Large intestine (tissue), 12 donors: ENCODE measurements at places on chromosomes 4 and X. TPM values are rescaled to one million over a fixed set of nuclear protein-coding genes. Genes with fewer than 3 reads are reported as not detected.
A peak's percentile ranks its signal among the peaks of the same experiment; 100 is the strongest.

DNA sequence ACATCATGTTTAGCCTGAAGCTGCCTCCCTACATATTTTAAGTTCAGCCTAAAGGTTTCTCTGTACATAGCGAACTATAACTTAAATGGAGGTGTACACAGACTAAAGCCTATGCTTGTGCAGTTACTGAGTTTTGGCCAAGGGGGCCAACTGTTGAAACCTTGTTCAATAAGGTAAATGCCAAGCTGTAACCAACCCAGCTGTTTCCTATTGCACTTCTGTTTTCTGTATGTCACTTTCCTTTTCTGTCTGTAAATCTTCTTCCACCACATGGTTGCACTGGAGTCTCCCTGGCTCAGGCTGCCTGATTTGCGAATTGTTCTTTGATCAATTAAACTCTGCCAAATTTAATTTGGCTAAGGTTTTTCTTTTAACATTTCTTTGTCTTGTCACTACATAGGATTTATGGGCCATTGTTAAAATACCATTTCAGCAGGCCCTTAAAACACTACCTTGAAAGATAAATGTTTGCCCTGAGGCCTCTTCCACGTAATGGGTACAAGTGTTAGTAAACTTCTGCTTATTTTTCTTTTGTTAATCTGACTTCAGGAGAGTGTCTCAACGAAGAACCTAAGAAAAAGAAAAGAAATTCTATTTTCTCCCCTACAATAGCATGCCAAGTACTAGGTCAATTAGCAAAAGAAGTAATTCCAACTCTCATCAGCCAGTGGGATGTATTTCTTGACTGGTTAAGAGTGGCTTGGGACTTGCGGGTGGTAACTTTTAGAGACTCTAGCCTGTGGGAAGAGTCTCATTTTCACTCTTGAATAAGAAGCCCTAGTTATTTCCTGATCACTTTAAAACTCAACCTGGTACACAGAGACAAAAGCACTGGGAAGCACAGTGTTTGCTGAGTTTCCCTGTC lies 45.7 kb upstream of the PRSS12 start:
- DNase-seq, result no peak

The ASB5 gene
- 0.22 TPM for polyA plus RNA-seq

The ARR3 gene
- 0.43 TPM for polyA plus RNA-seq

The MAGEB17 gene
- not detected for polyA plus RNA-seq

The RHOH gene
- polyA plus RNA-seq, result 3.1 TPM

- DNase-seq, result no peak
These were observed 31.7 kb downstream of the RNF175 start for GRCh38 chr4:153728151-153728550.

The XG gene
- polyA plus RNA-seq, result 0.06 TPM

DNA sequence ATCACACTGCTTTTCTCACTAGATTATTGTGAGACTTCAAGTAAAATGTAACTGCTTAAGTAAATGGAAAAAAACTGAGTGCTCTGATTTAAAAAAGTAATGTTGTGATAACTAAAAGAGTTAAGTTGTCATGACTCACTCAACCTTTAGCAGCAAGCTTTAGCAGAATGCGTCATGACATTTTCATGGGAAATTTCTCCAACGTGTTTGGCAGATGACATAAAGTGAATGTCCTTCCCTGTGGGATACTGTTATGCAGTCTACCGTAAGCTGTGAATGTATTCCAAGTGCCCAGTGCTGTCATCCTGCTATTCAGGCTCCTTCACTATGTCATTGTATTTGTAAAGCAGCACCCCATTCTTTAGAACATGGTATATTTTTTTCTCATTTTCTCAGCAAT lies 136.2 kb downstream of the CPXCR1 start:
- no peak for DNase-seq

- DNase-seq, result peak; percentile 16
These were observed 385 bp downstream of the DCLK2 start for GRCh38 chr4:150078579-150079080.

DNA sequence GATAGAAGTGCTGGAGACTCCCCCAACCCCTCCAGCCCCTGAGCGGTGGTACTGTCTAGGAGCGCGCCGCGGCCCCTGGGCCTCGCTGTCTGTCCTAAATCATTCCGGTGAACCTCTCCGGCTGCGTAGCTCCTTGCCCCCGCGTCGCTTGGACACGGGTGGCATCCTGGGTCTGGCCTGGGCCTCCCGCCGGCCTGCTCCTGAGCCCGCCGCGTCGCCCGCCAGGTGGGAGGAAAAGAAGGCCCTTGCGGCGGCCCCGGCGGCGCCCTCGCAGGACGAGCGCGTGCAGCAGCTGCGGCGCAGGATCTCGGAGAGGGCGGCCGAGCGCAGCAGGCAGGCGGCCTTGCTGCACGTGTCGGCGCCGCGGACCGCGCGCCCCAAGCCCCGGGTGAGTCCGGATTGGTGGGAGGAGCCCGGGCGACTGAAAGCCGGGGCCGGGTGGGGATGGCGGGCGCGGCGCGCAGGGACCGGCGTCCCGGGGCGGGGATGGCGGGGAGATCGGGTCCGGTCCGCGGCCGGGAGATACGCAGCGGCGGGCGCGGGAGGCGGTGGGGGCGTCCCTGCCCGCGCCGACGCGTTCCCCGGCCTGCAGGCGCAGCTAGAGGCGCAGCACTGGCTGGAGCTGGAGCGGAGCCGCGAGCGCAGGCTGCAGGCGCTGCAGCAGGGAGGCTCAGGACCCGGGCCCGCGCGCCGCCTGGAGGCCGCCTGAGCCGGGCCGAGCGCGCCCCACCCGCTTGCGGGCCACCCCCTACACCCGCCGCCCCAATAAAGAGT lies 6.5 kb upstream of the RNF4 start:
- DNase-seq, result peak; percentile 48

The CRMP1 gene
- 31.5 TPM for polyA plus RNA-seq

GRCh38 chr4:40581254-40582140 lies 48.2 kb downstream of the RBM47 start:
- no peak for DNase-seq

- DNase-seq, result no peak
These were observed 35.7 kb upstream of the FAM241A start for GRCh38 chr4:112109360-112110058.

The PCSK1N gene
- 178 TPM for polyA plus RNA-seq

The KCNIP4 gene
- 7.5 TPM for polyA plus RNA-seq

The F9 gene
- not detected for polyA plus RNA-seq

GRCh38 chr4:72513227-72513626 lies 55.8 kb downstream of the ADAMTS3 start:
- DNase-seq, result no peak

- no peak for DNase-seq
These were observed 86.8 kb downstream of the ZNF718 start for GRCh38 chr4:211033-211511.

- DNase-seq, result no peak
These were observed 140.7 kb downstream of the TMEM164 start for GRCh38 chrX:110143454-110144210.

DNA sequence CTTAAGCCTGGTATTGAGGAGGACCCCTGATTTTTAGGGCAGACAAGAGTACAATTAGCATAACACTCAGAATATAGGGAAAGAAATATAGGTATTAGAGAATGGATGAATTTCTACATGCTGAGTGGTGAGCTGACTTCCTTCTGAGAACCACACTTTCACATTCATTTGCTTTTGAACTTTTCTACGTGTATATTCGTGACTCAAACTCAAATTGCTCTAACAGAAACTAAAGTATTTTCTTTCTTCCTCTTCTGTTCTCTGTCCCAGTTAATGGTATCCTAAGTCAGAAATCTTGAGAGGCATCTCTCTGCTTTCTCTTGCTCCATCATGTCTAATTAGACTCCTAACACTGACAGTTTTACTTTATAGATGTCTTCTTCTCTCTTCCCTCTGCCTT lies 103.2 kb upstream of the CITED1 start:
- DNase-seq, result no peak

DNA sequence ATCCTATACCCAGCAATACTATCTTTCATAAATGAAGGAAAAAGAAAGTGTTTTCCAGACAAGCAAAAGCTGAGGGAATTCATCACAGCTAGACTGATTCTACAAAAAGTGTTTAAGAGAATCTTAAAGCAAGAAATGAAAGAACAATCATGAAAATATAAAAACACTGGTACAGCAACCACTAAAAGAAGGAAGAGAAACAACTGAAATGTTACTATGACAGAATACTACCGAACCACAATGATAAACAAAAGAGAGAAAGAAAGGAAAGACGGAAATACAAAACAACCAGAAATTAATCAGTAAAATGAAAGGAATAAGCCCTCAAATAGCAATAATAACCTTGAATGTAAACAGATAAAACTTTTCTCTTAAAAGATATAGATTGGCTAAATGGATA lies 110.8 kb upstream of the AFF2 start:
- no peak for DNase-seq

GRCh38 chr4:101972791-101973190 lies 182.3 kb downstream of the BANK1 start:
- no peak for DNase-seq

The TASL gene
- 0.96 TPM for polyA plus RNA-seq

- no peak for DNase-seq
These were observed 25.1 kb downstream of the ENOX2 start for GRCh38 chrX:130877892-130878341.

- DNase-seq, result no peak
These were observed 1057.8 kb downstream of the DMD start for GRCh38 chrX:32153585-32153984.

The TECRL gene
- 0.16 TPM for polyA plus RNA-seq

DNA sequence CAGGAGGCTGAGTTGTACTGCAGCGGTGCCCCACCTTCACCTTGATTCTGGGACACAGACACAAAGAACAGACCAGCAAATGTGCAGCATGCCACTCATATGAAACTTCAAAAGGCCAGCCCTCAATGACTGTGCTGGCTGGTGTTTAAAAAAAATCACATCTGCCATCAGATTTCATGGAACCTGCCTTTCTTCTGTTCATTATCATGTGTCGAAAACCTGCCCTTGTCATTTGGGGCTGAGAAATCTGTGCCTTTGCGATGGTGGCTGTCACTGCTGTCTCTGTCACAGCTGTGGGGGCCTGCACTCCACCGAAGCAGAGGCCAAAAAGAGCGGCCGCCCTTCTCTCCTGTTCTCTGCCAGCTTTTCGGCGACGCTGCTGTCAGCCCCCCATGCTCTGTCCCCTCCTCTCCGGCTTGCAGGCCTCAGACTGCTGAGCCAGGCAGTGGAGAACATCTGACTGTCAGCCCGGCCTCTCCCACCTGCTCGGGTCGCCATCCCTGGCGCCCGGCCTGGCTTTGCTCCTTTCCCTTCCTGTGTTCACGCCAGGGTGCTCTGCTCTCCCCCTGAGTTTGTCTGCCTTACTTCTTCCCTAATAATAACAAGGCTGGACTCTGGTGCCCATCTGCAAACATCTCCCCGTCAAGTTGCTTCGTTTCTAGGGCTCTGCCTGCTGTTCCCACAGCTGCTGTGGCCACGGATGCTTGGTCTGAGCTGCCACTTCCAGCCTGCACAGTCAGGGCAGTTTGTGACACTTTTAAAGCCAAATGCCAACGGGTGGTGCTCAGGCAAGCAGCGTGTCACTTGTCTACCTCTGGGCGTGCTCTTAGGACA lies 355.2 kb downstream of the UNC5C start:
- no peak for DNase-seq

DNA sequence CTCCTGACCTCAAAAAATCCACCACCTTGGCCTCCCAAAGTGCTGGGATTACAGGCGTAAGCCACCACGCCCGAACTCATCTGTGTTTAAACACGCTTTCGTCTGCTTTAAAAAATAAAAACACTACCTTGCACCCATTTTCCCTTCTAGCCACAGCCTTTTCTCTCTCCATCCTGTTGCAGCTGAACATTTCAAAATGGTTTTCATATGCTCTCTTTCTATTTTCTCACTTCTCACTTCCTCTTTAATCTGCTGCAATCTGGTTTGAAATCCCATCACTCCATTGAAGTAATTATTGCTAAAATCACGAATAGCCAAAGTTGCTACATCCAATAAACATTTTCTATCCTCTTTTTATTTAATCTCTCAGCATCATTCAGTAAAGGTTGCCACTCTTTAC lies 70.0 kb downstream of the DCHS2 start:
- DNase-seq, result no peak

- DNase-seq, result no peak
These were observed 81.3 kb downstream of the PPP1R2C start for GRCh38 chrX:42696536-42697124.

The CCSER1 gene
- 9.5 TPM for polyA plus RNA-seq

The MAGEA8 gene
- 0.12 TPM for polyA plus RNA-seq

GRCh38 chrX:9865804-9866472 lies 79.7 kb downstream of the SHROOM2 start:
- peak; percentile 27 for DNase-seq

The PDCL2 gene
- not detected for polyA plus RNA-seq

GRCh38 chrX:50700921-50701320 lies 113.1 kb downstream of the SHROOM4 start:
- DNase-seq, result no peak

The ADH1A gene
- polyA plus RNA-seq, result 1.3 TPM

The UGT2A1 gene
- polyA plus RNA-seq, result 0.04 TPM

DNA sequence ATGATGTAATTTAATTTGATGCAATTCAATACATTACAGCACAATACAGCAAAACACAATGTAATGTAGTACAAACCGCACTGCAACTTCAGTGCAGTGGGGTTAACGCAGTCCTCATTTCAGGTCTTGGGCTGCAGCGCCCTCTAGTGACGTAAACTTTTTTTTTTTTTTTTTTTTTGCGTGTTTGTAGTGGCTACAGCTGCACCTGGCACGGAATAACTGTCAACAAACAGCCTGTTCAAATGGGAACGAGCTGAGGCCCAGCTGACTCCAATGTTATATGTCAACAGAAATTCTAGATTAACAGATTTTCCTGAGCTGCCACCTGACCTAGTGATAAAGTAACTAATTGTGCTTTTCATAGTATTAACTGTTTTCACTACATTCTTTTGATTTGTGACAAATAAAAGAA lies 33.5 kb upstream of the RASSF6 start:
- no peak for DNase-seq

- DNase-seq, result no peak
These were observed 247.9 kb upstream of the POF1B start for GRCh38 chrX:85627363-85627762.

DNA sequence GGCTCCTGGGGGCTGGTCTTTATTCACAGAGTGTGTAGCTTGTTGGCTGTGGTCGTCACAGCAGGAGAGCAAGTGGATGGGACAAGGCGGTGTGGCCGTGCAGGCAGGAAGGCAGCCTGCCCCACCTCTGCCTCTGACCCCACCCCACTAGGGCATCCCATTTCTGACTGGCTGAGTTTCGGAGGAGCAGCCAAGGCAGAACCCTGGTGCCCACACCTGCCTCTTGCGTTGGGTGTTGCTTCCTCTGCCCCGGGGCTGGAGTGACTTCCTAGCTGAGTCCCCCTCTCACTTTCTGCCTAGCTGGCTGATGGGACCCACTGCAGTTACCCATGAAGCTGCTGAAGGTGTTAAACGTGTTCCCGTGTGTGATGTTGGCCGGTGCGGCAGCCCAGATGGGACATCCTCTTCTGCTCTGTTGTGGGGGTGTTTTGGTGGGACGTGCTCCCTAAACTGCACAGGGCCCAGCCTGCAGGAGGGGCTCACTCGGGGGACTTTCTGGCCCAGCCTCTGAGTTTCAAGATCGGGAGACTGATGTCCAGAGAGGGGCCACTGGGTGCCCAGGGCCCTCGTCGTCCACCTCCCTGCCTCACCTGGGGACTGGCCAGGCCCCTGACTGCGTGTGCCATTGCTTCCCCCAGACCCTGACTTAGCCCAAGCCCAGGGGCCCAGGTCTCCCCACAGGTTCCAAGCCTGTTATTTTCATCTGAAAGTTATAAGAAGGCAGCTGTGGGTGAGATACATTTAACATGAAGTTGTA lies 101.5 kb downstream of the PSAPL1 start:
- no peak for DNase-seq

- DNase-seq, result no peak
These were observed 1847.0 kb upstream of the PCDH10 start for GRCh38 chr4:131302108-131302507.

- DNase-seq, result no peak
These were observed 7.0 kb downstream of the PALLD start for GRCh38 chr4:168503652-168504362.

- DNase-seq, result no peak
These were observed 12.4 kb downstream of the GPAT3 start for GRCh38 chr4:83548151-83548905.
